ENCODE measurements at places on chromosomes 5 and 9.

DNA sequence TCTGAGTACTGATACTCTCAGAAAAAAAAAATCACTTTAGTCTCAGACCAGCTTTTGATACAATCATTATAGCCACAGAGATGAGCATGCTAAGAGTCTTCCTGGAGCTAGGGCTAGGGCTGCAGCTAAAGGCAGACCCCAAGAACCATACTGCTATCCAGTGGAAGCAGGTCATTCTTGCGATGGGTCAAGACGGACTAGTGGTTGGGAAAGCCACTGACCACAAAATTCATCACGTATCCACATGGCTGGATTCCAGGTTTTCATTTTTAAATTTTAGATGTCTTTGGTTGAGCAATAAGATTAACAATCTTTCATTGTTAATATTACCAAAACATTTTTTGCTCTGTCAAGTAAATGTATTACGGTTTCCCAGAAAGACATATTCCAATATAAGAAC lies 598.1 kb downstream of the DNAH5 start:
- no peak for DNase-seq

DNA sequence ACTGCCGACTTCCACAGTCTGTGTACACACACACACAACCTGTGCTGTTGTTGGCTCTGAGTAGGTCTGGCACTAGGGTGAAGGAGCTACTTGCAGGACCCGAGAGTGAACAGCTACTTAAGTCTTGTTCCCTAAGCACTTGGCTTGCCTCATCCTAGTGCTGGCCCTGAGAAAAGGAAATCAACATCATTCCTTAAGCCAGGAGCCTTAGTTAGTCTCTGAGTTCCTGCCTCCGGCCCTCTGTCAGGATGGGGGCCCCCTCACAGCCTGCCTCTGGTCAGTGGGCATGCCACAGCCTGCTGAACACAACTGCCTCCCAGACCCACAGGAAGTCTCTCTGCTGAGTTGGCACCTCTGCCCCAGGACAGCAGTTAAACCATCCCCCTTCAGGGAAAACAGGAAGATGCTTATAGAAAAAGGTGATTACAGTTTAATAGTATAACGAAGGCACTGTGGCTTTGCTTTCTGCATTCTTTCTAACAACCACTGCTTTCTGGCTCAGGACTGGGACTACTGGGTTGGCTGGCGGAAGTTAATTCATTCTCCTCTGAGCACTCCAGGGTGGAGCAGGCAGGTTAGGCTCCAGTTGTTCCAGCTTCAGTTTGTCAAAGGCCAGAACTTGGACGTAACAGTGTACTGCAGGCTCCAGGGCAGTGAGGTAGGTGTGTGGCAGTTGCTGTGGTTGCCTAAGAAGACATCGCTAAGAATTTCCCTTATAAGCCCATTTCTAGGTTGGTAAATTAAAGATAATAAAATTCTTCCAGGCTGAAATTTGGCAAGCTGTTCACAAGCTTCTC lies 2.8 kb downstream of the MAMDC2 start:
- DNase-seq, result no peak

DNA sequence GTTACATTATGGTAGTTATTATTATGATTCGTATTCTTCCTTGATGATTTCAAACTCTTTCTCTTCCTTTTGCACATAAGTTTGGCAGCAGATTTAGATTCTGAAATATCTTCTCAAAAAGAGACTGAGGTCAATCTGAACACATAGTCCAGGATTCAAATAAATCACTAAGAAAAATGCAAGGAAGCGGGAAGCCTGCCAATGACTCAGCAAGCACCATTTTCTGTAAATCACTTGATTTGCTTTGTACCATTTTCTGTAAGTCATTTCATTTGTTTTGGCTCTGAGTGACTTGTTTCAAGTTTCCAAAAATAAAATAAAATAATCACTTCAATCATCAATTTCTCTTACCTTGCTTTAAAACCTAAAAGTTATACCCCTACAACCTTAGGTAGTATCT lies 24.6 kb upstream of the GLIS3 start:
- no peak for DNase-seq

DNA sequence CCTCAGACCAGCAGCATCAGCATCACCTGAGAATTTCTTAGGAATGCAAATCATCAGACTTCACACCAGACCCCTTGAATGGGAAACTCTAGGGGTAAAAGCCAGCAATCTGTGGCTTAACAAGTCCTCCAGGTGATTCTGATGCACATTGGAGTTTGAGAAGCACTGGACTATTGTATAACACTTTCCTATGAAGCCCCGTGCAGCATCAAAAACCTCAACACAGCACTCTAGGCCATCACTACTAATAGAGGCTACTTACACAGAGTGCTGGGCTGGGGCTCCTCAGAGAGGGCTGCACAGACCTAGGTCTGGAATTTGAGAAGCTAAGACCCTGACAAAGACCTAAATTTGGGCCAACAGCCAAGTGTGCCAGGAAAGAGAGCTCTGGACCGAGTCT lies 95.7 kb upstream of the ARAP3 start:
- no peak for DNase-seq

DNA sequence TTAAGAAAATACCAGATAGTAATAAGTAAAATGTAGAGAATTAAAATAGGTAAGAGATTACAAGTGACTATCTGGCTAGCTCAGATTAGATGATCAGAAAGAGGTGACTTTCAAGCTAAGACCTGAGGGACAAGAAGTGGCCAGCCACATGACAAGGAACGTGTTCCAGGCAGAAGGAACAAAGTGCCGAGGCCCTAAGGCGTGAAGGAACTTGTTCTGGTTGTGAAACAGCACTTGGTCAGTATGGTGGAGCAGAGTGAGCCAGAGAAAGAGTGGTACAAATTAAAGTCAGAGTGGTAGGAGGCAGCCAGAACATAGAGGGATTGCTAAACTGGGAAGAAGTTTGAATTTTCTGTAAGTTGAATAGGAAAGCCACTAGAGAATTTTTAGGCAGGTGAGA lies 73.6 kb downstream of the ADRB2 start:
- peak; percentile 55 for DNase-seq

DNA sequence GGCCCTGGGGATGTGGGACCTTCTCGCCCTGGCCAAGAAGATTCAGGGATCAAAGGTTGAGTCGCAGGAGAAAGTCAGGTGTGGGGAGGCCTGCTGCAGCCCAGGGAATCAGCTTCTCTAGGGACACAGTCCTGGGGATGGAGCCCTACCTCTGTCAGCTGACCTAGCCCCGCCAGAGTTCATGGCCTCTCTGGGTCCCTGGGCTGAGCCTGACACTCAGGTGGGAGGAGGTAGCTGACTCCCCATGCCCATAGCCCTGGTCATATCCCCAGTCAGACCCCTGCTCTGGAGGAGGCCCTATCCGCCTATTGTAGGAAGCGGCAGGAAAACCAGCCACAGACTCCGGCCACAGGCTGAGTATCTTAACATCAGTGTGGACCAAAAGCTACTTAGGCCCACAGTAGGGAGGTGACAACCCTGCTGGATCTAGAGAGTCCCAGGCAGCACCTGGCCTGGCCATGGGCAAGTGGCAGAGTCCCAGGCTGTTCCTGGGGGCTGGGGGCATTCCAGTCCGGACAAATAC lies 15.0 kb upstream of the MRNIP start:
- DNase-seq, result no peak

- no peak for DNase-seq
Measured at GRCh38 chr5:143717400-143717799, 94.6 kb upstream of the HMHB1 start.

- no peak for DNase-seq
Measured at GRCh38 chr5:99191206-99191745, 262.5 kb upstream of the CHD1 start.

GRCh38 chr9:2158111-2158610 lies 143.0 kb downstream of the SMARCA2 start:
- no peak for DNase-seq

DNA sequence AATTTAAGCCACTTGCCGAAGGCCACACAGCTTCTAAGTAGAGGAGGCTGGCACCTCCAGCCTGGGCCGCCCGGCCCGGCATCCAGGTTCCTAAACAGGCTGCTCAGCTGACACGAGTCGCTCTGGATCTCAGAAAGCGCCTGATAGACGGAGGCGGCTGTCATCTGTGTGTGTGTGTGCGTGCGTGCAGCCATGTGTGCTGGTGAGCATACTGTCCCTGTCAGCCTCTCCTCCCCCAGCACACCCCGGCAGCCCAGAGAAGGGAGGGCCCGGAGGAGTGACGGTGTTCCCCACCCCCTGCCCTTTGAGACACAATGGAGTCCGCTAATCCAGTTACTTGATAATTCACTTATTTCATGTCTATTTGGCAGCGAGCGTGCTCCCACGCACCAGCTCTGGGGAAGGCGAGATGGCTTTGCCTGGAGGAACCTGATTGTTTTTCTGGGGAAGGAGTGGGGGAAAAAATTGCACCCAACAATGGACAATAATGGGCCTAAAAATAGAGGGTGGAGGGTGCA lies 20.0 kb downstream of the NTNG2 start:
- no peak for DNase-seq

DNA sequence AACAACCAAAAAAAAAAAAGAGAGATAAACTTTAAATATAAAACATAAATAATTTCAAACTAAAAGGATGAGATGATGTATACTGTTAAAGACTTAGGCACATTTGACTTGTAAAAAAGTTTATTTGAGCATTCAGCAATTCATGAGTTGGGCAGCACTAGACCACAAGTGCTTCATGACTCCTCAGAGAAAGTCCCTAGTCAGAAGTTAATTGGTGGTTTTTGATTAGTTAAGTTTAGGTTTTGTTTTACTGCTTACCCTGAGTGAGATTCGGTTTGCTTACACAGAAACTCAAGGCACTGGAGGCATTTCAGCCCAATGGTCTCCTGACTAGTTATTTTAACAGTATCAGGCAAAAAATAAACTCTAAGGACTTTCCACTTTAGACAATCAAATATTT lies 129.2 kb downstream of the MARCHF11 start:
- DNase-seq, result no peak

GRCh38 chr5:114636271-114636670 lies 274.4 kb downstream of the KCNN2 start:
- no peak for DNase-seq

GRCh38 chr5:123371575-123372179 lies 51.5 kb downstream of the CEP120 start:
- DNase-seq, result peak; percentile 24

DNA sequence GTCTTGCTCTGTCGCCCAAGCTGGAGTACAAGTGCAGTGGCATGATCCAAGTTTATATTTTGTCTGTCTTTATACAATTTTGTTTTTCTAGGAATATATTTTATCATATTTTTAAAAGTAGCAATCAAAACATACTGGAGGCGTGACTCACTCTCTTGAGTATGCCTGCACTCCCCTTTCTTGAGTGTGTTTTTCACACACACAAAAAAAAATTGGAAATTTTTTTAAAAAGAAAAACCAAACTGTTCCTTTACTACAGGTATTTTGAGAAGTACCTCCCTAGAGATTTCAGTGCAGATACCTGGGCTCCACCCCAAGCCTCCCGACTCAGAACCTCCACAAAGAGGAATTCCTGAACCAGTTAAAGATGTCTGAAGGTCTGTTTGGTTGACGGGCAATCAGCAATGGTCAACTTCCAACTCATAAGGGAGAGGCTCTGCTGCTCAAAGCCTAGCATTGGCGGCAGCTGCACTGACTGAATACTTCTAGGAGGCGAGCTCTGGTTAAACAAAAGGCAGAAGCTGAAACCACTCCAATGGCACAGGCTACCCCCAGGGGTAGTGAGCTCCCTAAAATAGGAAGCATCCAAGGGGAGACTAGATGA lies 27.4 kb downstream of the PDE6A start:
- DNase-seq, result peak; percentile 31

DNA sequence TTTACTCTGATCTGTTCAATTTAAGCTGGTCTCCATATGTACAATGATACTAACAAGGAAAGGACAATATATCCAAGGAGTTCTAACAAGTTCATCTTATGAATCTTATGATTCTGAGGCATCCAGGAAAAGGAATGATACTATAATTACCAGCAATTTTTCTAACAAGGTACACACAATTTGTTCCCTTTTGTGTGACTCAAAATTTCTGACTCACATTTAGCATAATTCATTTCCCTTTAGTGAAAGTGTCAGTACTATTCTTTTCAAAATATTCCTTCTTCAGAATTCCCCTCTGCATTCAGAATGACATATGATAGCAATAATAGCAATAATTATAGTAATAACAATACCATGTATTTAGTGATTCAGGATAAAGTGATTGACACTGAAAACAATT lies 594.8 kb downstream of the DMRTA1 start:
- DNase-seq, result no peak

GRCh38 chr5:141734501-141735229 lies 52.6 kb upstream of the ARAP3 start:
- DNase-seq, result peak; percentile 76

DNA sequence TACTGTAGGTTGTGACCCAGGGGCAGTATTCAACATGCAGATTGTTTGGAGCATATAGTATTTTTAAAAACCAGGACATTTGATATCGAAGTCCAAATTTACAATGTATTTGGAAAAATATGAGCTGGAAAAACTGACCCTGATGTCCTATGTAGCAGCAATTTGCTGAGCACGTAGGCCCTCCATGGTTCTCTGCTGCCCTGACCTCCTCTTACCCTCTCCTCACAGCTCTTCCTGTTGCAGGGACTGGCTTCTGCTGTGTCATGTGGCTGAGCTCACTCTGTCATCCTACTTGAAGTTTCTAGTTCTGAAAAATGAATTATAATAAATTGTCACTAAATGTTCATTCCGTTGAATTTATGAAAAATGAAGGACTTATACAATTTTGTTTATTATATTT lies 4.1 kb upstream of the ASPN start:
- no peak for DNase-seq

- no peak for DNase-seq
Measured at GRCh38 chr5:82605441-82605973, 327.4 kb upstream of the RPS23 start.

DNA sequence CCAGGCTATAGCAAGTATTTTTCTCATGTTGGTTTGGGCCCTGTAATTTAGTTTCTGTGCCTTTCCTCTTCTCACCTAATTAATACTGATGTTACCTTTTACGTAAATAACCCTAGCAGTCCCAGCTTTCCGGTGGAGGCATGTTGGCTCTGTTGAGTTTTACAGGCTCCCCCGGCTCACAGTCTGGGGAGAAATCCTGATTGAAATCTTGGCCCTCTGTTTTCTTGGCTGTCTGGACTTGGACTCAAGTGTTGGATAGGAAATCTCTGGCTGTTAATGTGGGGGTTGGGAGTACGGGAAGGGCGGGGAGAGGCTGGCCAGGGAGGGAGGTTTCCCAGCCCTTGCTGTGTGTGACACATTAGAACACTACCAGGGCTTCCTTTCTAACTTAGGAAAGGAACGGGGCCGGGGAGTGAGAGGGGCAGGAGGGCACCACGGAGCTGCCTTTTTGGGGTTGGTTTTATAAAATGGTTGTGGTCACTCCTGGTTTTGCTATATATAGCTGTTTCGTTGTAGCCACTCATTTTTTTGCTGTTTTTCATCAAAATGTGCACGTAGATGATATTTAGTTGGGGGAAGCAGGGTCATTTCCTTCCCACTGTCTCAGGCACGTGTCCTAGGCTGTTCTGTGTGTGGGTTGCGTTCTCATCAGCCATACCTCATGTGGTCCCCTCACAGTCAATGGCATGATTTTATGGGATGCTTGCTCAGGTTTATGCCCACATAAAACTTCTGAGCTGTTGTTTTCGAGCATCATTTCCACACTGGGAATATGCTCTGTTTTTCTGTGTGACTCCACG lies 11.0 kb downstream of the TRIO start:
- no peak for DNase-seq
